ENCODE measurements at places on chromosomes 2 and 18.

GRCh38 chr2:227865291-227865690 lies 6.1 kb upstream of the DAW1 start:
- DNase-seq = no peak

GRCh38 chr2:72278046-72278445 lies 130.4 kb upstream of the CYP26B1 start:
- DNase-seq = no peak

DNA sequence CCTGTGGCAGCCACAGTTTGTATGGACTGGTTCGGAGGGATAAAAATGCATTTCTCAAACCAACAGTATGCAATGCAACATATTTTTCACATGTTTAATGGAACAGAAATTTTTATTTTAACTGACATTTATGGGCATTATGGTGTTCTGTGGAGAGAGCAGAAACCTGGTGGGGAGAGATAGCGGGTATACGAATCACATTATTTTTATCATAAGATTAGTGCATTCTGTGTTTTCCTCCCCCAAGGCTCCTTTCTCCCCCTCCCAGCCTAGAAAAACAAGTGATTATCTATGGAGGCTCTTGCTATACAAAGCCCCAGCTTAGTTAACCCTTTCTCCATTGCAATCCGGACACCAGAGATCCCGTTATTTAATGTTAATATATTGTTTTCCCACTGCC lies 289.8 kb upstream of the PIK3C3 start:
- no peak for DNase-seq

DNA sequence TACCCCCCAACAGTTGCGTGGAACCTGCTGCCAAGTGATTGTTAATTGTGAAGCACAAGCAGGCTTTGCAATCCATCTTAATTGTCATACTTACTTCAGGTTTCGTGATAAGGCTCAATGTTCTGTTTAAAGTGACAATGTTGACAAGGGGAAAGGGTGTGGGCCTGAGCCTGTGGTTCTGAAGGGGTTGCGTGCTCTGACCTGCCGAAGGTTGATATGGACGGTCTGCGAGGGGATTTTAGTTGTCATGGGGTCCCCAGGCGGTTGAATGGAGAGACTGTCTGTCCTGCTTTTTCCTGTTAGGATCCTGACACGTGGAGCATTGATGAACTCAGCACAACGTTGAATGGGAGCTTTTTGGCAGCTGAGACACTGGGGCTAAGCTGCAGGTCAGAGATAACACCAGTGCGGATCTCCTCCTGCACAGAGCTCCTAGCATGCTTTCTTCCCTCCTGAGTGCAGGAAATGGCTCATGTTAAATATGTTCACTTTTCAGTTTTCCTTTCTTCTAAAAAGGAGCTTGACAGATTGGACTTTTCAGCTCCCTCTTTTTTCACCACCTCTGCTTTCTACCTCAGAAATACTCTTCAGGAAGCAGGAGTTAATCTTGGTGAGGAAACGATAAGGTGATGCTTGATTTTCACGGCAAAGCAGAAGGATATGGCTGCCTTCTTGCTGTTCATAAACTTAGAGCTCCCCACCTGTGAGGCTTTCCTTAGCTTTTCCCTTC lies 62.9 kb upstream of the ZEB2 start:
- DNase-seq = no peak

DNA sequence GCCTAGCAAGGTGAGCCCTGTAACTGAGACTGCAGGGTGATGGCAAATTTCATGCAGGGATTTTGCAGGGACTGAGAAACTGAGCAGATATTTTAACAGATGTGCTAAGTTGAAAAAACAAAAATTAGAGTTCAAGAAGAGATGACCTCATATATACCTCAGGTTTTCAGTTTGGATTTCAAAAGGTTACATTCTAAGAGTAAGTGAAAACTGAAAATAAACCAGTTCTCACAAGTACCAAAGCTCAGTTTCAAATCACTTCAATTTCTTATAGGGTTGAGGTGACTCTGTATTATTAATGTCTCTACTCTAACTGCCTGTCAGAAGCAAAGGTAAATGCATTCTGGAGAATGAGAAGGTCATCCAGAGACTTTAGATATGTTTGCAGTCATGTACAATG lies 237.4 kb upstream of the VRK2 start:
- no peak for DNase-seq

DNA sequence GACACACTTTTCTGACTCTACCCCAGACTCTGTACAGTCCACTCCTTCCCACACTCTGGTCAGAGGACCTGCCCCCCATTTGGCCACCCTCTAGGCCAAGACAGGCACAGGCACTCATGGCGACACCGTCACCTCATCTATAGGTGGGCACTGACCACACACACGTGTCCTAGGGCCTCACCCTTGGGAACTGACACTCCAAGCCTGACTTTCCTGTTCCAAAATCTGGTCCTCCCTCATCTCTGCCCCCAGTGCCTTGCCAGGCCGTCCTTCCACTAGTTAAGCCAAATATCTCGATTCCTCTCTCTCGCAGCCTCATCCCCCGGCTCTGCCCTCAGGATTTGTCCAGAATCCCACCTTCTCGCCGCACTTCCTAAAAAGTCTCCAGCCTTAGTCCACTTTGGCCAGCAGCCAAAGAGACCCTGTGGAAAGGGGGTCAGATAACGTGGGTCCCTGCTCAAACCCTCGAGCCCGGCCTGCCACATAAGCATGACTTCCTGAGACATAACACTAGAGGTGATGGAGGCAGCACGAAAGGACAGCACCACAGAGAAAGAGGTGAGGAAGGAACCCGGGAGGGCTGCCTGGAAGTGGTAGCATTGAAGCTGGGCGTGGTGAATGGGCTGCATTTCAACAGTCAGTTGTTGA lies 105.8 kb upstream of the OTOS start:
- no peak for DNase-seq

DNA sequence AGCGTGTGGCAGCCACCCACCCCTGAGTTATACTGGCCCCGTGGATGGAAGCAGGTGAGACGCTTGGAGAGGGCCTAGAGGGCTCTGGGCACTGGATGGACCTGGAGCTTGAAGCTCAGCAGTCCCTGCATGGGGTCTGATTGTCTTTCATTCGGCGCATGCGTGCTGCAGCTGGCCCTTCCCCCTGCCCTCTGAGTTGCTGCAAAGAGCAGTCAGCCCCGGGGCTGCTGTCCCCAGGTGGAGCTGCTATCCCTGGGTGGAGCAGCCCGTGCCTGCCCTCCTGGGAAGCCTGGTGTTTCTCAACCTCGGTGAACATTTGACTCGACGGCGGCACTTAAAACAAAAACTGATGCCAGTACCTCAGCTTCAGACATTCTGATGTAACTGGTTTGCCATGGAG lies 29.6 kb downstream of the IGFBP5 start:
- no peak for DNase-seq

DNA sequence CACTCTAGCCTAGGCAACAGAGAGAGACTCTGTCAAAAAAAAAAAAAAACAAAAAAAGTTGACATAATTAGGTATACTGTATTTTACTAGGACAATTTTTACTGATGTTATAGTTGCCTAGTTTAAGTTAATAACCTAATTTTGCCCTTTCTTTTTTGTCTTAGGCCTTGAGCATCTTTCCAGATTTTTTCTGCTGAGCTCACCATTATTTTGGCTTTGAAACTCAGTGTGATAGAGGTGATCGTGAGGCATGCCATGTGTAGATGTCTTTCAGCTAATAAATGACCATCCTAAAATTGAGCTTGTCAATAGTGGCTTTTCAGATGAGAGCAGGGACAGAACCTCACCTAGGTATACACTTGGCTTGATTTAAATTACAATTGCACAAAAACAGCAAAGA lies 47.4 kb downstream of the RPRM start:
- DNase-seq = no peak

DNA sequence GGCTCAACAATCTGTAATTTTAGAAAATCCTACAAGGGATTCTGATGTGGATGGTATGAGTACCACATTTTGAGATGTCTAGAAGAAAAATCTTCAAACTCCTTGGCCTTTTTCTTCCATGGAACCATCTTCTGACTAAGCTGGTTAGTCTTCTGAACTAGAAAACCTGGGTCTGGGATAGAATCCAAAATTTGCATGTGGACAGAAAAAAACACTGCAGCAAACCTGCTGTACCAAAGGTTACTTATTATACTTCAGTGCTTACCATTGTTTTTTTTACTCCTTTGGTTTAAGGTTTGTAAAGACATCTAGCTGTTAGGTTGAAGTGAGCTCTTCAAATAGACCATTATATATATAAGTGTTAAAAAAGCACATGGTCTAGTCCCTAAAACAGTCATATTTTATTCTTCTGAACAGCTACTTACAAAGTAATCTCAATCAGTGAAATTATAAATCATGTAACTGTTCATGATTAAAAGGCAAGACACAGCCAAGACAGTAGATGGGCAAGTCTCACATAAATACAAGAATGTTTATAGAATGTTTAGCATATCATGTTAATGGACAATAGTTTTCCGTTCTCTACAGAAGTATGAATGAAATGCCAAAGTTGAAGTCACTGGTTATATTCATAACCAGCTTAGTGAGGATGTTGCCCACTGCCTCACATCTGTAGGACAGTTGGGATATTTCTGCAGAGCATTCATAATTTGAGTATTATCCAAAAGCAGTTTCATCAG lies 85.5 kb downstream of the ORC4 start:
- DNase-seq = no peak

- DNase-seq = no peak
Observed at GRCh38 chr2:12178289-12179080, 432.1 kb downstream of the LPIN1 start.

GRCh38 chr18:75782826-75783225 lies 355.3 kb upstream of the SMIM21 start:
- no peak for DNase-seq

DNA sequence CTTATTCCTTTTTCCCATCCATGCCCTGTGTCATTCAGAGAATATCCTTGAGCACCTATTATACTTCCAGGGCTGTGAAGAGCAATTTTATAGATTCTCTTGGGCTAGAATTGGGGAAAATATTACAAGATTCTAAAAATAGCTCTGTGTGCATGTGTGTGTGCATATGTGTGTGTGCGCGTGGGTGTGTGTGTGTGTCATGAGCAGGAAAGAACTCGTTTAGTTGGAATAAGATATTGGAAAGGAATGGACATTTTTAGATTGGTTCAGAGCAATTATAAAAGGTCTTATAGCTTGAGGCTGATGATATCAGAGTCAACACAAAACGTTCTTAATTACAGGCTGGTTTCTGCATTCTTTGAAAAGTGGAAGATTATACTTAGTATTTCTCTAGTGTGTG lies 212.1 kb upstream of the COPS8 start:
- no peak for DNase-seq

GRCh38 chr2:48274040-48274439 lies 255.9 kb upstream of the STON1 start:
- DNase-seq = no peak

DNA sequence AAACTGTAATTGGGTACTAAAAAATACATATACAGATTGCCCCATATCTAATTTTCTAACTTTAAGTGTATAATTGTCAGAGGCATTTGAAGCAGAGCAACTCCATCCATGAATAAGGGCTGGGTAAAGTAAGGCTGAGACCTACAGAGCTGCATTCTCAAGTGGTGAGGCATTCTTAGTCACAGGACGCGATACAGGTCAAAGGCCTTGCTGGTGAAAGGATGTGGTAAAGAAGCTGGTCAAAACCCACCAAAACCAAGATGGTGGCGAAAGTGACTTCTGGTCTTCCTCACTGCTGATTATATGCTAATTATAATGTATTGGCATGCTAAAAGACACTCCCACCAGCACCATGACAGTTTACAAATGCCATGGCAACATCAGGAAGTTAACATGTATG lies 50.0 kb downstream of the SLC8A1 start:
- peak; percentile 67 for DNase-seq

DNA sequence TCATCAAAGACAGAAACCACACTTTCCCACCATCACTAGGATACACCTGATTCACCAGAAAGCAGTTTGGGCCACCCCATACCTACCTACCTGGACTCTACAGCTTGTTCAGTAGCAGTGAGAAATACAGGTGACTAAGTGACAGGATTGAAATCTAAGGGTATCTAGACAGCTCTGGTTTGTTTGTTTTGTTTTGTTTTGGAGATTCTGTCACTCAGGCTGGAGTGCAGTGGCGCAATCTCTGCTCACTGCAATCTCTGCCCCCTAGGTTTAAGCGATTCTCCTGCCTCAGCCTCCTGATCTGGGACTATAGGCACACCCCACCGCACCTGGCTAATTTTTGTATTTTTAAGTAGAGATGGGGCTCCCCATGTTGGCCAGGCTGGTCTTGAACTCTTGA lies 3.1 kb downstream of the TTC21B start:
- no peak for DNase-seq

- peak; percentile 8 for DNase-seq
Observed at GRCh38 chr2:185188656-185189055, 549.9 kb upstream of the FSIP2 start.

- no peak for DNase-seq
Observed at GRCh38 chr2:176148751-176149421, 2.5 kb upstream of the HOXD4 start.

DNA sequence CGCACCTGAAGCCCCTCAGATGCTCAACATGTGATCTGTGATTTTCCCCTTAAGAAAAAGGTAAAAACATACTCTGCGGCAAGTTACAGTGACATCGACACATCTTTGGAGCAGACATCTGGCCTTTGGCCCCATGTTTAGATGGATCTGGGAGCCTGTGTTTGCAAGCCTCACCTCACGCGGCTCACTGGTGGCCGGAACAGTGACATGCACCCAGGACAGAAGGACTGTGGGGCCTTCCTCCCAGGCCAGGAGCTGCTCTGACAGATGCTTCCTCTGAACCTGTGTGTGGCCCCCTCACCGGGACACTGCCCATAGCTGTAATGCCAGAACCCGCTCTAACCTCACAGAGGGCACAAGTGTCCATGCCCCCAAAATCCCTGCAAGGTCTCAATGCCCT lies 13.1 kb downstream of the PASK start:
- no peak for DNase-seq
